ENCODE measurements at places on chromosomes 7 and 10. TPM values are rescaled to one million over a fixed set of nuclear protein-coding genes. Genes with fewer than 3 reads are reported as not detected.

DNA sequence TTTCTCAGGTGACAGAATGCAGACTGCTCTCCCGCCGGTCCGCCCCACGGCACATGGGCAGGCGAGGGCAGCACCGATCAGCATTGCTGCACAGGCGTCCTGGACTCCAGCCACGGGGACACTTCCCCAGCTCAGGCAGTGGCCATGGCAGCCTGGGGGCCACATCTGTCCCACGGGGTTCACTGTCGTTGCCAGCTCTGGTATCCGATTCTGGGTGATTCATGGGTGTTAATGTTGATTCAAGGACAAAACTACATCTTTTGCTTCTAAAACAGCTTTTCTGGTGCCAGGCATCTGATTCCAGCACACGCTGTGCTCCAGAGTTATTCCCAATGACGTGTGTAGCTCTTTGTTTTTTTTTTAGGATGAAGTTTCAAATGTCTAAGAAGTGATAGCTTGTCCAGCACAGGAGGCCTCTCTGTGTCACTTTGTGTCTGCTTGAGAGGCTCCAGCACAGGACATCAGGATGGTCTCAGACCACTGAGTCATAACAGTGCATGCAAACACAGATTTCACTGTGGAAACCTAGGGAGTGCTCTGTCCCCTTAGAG, 218.0 kb downstream of the WDR37 start:
- DNase-seq = no peak

DNA sequence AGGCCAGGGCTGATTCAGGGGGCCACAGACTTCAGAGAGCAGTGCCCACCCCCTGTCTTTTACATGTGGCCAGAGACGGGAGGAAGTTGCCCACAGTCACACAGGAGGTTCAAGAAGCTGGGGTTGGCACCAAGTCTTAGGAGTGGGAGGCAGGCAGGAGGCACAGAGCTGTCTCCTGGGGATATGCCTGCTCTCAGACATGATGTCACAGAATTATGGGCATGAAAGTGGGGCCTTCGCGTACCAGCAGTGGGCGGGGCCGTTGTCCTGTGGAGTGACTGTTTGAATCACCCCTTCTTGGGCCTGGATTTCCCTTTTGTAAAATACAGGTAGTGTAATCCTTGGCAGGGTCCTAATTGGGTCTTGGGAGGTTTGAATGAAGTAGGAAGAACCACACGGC, 81.2 kb upstream of the PPIF start:
- DNase-seq = no peak

MYL10 gene
- total RNA-seq = 0.52 TPM

GRID2IP gene
- total RNA-seq = 0.13 TPM

HOXA2 gene
- total RNA-seq = not detected

GRCh38 chr10:21513405-21513788, 12.1 kb downstream of the SKIDA1 start:
- no peak for DNase-seq

DNA sequence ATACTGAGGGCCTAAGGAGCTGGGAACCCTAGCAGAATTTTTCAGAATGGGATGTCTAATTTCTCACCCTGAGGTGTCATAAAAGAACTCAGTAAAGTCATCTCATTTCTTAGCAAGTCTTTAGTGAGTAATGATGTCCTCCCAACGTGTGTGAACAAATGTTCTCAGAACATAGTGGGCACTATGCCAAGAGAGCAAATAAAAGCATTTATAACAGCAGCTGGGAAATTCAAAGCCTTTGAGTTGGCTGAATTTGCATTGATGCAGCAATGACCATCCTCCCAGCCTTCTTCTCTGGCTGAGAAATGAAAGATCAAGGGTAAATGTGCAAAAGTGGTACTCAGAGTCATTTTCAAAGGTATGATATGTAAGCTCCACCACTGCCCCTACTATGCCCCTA, 109.4 kb downstream of the FAM107B start:
- no peak for DNase-seq

CC2D2B gene
- 0.46 TPM for total RNA-seq

SORCS3 gene
- not detected for total RNA-seq

TCAF2 gene
- total RNA-seq = 2.5 TPM

TACC2 gene
- 64.2 TPM for total RNA-seq

UCMA gene
- total RNA-seq = not detected

DPP6 gene
- total RNA-seq = not detected

DNA sequence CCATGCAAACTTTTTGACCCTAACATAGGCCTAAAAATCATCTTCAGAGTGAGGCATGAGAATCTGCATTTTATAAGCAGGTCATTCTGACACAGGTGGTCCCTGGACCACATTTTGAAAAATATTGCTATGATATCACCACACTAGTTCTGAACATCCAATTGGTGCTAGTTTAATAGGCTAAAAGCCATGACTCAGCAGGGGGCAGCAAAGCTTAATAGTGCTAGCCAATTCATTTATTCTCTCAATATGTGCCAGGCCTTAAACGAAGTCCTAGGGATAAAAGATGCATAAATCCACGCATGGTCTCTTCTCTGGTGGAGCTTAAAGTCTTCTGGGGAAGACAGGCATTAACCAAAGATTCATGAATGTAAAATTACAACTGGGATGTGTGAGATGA, 10.2 kb upstream of the SLC25A28 start:
- no peak for DNase-seq

DNA sequence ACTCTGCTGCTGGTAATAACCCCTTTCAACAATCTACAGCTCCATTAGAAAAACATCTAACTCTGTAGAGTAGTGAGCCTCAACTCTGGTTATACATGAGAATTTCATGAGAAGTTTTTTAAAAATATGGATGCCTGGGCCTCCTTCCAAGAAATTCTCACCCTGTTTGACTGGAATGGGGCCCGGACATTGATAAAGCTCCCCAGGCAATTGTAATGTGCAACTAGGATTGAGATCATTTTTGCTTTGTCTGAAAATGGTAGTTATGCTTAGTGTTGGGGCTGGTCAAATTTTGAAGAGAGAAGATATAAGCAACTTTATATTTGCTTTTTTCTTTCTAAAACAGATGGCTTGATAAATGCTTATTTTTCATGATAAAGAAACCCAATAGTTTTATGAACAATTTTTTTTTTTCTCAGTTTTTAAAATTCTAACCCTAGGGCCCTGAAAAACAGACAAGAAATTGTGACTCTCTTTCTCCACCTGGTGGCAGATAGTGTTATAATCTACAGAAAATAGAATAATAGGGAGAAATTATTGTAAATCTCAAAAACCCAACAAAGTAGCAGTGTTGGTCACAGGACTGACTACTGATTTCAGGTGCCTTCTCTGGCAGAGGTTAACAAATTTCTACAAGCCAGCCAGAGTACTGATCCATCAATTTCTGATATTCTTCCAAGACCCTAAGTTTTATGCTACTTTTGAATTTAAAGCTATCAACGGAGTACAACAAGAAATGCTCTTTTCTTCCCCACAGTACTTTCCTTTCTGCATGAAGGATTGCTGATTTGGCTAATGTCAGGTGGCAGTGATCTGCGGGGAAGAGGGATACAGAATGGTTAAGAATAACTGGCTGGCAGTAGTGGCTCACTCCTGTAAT, 174.8 kb downstream of the DKK1 start:
- DNase-seq = no peak

CUTC gene
- 18.7 TPM for total RNA-seq

DNA sequence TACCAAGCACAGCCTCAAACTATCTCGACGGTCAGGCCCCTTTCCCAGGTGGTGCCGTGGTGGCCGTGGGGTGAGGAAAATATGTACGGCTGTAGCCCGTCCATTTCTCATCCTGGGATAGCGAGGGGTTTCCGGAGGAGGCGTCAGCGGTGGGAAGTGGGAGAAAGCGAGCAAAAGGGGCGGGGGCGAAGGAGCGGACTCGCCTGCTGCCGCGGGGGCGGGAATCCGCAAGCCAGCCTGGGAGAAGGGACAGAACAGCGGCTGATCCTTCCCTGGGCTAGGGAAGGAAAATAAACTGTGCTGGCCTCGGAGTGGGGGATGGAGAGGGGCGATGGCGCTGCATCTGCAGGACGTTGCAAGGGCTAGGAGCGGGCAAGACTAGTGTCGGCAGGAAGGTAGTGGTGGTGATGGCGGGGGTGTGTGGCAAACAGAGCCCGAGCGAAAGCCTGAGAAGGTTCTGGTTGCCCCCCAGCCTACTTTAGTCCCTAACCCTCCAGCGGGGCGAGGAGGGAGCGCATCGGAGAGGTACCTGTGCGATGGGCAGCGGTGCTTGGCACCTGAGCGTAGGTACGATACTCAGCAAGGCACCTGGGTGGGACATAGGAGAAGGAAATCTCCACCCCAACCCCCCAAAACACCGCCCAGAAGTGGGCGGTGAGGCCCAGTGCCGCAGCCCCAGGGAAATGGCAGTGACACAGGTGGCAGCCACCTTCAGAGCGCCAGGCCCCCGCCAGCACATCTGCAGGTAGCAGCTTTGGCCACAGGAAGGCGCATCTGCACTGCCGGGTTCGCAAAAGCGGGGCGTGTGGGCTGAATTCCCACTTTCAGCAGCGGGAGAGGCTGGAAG, 49.9 kb upstream of the STEAP1B start:
- DNase-seq = no peak

DNA sequence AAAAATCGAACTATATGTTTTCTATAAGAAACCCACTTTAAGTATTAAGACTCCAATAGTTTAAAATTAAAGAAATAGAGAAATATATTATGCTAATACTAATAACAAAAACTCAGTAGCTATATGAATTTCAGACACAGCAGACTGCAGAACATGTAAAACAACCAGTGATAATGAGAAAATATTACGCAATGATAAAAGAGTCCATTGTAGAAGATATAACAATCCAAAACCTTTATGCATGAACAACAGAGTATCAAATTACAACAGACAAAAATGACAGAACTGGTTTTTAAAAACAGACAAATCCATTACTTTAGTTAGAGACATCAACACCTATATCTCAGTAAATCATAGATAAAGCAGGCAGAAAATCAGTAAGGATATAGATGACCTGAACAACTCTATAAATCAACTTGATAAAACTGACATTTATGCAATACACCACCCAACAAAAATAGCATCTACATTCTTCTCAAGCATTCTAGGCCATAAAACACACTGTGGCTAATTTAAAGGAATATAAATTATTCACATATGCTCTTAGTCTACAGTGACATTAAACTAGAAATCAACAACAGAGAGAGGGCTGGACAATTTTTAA, 669.5 kb upstream of the GHITM start:
- no peak for DNase-seq

GRCh38 chr7:155763691-155764437, 48.4 kb downstream of the SHH start:
- DNase-seq = no peak

DNA sequence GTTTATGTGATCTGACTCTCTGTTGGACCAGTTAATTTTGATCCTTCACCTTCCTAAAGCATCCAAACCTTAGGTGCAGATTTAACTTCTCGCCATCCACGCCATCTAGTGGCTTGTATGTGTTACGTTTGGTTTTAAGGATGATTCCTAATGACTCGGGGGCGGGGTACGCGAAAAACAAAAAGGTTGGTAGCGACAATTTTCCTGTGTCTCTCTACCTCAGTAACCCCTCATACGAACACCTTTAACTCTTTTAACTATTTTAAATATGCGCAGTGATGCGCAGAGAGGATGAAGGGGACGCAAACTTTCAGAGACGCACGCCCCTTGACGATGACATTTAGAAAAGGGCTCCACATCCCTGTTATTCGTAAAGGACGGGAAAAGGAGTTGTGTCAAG, 714 bp upstream of the KCND2 start:
- DNase-seq = no peak

- DNase-seq = no peak
These were observed 285.8 kb upstream of the SP4 start for GRCh38 chr7:21142081-21142480.

DNA sequence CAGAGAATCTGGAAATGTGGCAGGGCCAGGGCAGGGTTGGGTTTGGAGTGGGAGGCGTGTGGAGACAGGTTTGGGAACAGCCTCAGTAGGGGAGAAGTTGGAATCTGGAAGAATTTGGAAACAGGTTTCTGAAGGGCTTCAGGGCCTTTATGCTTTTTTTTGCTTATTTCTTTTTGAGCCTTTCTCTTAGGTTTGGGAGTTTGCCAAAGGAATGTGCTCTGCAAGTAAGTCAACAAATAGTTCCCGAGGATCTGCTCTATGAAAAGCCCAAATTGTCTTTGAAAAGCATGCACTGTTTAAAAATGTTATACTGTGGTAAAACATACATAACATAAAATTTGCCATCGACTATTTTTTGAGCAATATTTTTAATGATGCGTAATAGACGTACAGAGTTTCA, 86.7 kb upstream of the ADRB1 start:
- DNase-seq = no peak

CAMK1D gene
- total RNA-seq = 13.7 TPM

GRCh38 chr7:92631850-92632487, 41.8 kb upstream of the FAM133B start:
- DNase-seq = no peak

DNA sequence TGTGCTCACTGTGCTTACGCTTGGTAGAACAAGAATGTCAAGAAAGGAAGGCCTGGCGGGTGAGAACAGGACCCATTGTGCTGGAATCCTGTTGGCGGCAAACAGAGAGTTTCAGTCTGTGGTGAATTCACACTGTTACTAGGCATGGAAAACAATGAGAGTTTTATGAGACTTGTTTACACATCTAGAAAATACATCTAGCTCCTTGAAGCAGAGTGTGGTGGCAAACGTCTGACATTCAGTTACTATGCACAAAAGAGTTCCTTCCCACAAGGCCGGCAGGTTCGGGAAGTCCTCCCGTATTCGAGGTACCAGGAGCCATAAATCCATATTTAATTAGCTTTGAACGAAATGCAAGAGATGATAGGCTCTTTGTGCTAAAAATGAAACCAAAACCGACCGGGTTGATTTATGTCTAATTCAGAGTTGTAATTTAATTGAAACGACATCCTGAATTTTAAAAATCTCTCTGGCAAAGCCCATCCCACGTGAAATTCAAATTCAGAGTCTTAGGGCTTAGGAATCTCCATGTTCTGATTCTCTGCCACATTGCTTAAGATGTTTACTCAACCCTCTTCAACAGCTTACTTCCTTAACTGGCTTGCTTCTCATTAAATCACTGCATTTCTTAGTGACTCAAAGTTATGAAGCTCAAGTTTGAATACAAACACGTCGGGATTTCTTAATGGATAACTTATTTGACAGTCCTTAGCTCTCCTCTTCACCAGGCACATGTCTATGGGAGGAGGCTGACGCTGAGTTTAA, 299.9 kb upstream of the PITRM1 start:
- no peak for DNase-seq

- peak; percentile 65 for DNase-seq
These were observed 108.2 kb downstream of the PTPN20 start for GRCh38 chr10:47019155-47020145.

NUTM2A gene
- total RNA-seq = 1.2 TPM

GRCh38 chr10:132630666-132631337, 93.2 kb downstream of the INPP5A start:
- no peak for DNase-seq

GRCh38 chr10:100508691-100509150, 10.9 kb downstream of the SEC31B start:
- no peak for DNase-seq

GRCh38 chr7:26988836-26989374, 106.9 kb downstream of the HOXA1 start:
- no peak for DNase-seq
